ENCODE measurements at places on chromosomes 5 and 9.
A peak's percentile ranks its signal among the peaks of the same experiment; 100 is the strongest.

GRCh38 chr5:134458234-134459009 lies 46.7 kb upstream of the CDKN2AIPNL start:
- DNase-seq: no peak

- no peak for DNase-seq
Observed at GRCh38 chr5:154608531-154609011, 130.5 kb upstream of the HAND1 start.

DNA sequence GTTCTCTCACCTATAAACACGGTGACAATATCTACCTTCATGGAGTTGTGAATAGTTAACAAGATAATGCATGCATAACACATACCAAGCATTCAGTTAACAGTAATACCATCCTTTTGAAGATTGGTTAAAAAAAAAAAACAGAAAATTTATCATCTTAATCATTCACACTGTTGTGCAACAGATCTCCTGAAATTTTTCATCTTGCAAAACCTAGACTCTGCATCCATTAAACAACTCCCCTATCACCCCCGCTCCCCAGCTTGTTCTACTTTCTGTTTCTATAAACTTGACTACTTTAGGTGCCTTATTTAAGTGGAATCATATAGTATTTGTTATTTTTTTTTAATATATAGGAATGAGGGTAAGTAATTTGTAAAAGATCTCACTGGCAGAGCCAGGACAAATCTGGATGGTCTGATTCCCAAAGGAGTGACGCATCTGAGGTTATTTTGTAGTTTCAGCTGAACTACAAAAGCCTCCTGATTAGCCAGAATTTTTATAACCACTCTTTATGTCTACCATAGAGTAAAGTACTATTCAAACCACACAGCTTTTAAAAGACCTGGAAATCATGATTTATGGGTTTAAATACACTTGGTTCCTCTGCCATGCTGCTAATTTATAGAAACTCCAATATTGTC lies 93.0 kb downstream of the FANCC start:
- DNase-seq: no peak

DNA sequence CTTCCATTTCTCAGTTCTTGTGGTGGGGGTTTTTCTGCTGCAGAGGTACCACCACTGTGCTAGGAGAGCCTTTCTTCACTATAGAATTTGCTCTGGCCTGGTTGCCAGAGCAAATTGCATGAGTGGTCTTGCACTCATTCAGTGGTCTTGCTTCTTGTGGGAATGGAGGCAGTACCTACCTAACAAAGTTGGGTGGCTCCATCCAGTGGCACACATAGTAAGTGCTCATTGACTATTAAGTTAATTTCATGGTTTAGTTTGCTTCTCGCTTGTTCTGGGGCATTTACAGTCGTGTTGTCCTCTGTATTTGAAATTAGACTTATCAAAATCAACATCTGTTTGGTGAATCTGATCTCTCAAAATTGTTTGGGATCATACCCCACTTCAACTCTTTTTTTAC lies 23.0 kb downstream of the SLC28A3 start:
- no peak for DNase-seq

DNA sequence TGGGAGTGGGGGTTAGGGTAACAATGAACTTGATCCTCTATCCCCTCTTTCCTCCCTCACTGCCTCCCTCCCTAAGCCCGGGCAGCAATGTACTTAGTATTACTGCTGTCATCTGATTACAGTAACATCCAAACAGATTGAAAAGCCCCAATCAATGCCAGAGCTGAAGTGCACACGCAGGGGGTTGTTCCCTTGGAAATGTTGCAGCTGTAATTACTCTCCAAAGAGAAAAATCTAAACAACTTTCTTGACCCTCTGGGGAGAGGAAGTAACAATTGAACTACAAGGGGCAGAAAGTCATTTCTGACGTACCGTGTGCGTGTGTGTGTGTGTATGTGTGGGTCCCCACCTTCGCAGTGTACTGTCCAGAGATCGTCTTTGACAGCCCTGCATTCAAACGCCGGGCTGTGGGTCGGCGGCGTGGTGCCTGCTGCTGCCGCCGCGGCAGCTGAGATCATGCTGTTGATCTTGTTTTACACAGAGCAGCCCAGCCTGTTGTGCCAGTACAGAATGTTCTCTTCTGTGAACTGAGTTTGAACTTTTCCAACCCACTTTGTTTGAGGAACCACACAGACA lies 66.0 kb upstream of the KLF9 start:
- DNase-seq: peak; percentile 95

DNA sequence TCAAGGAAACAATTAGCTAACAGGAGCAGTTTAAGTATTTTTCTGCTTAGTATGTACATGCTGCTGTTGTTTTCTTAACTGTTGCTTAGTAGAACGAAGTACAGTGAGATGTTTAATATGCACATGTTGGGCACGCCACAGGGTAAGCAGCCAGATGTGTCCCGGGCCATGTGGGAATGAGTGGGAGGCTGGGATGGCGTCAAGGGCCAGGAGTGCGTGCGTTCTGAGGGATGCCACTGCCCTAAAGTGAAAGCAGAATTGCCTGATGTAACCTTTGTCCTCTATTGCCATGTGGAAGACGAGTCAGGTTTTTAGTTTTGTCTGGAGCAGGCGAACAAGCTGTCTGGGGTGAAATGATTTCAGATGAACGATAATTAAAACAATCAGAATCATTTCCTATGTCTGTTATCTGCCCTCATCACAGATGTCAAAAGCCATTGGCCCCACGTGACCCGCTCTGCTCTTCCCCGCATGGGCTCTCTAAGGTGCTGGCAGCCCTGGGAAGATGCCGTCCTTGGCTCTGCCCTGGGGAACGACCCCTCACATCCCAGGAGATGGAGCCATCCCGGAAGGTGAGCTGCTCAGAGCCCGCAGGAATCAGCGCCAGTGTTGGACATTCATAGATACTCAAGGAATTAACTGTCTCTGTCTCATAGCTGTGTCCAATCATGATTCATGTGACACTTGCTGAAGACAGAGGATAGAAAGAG lies 356.6 kb upstream of the IRX4 start:
- DNase-seq: no peak

GRCh38 chr5:108637134-108637533 lies 110.6 kb upstream of the FER start:
- DNase-seq: no peak

- DNase-seq: no peak
Observed at GRCh38 chr9:114000063-114000454, 78.0 kb downstream of the AMBP start.

Data from upper lobe of left lung (tissue), 6 donors.